ENCODE measurements at places on chromosomes 4 and X.

GRCh38 chr4:16573206-16573605 is 325.2 kb downstream of the LDB2 start:
- DNase-seq: no peak

DNA sequence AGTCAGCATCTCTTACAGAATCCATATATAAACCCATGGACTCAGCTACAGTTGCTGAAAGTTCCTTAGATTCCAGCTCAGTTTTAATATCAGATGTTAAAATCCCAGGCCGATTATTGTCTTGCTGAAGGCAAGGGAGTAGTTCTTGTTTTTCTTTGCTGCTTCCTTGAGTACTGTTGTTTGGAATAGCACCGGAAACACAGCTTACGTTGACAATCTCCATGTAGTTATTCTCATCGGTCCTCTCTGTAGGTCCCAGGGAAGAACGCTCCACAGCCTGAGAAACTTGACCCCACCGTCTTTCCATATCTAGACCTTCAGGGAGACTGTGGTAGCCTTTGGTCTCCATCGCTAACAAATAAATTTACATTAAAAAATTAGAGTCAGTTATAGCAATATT is 5.7 kb downstream of the NR3C2 start:
- no peak for DNase-seq

- no peak for DNase-seq
These were observed 59.0 kb upstream of the AFF2 start for GRCh38 chrX:148441387-148441786.

DNA sequence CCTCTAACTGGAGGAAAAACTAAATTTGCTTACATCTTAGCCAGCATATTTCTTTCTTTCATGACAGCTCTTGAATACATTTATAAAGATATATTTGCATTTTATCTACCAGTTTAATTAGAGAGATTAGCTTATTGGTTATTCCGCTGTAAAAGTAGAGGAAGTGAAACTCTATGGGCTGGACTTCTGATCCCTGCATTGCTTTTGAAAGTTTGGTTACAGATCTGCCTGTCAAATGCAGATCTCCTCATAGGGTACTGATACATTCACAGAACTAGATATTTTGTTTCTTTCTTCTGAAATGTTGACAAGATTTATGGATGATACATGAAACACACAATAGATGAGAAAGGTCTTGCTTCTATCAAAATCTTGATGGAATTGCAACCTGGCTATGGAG is 581.4 kb upstream of the AADAT start:
- no peak for DNase-seq

- no peak for DNase-seq
These were observed 3.4 kb downstream of the AKAP14 start for GRCh38 chrX:119899125-119899524.

- no peak for DNase-seq
These were observed 618 bp upstream of the FOXO4 start for GRCh38 chrX:71095033-71095432.

DNA sequence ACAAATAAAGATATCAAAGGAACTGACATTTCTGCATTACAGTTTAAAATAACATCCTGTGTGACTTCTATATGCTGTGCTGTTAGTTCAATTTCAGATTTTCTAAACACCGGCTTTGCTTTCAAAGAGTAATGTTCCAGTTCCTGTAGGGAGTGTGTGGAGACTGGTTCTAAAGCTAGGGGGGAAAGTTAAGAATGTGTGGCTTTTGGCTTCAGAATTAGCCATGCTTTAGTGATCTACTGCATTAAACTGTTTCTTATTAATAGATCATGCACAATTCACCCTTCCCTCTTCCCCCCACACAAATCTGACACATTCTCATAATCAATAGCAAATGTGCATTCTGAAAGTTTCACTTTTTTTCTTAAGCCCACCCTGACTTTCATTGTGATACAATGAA is 32.0 kb upstream of the DKK2 start:
- DNase-seq: no peak

DNA sequence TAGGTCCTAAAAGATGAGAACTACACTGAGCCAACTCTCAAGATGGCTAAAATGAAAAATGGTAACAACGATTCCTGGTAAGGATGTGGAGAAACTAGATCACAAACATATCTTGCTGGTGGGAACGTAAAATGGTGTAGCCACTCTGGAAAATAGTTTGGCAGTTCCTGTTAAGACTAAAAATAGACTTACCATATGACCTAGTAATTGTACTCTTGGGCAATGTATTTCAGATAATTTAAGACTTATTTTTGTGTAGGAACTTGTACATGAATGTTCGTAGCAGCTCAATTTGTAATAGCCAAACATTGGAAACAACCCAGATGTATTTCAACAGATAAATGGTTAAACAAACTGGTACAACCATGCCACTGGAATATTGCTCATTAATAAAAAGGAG is 106.2 kb downstream of the HDAC8 start:
- no peak for DNase-seq

DNA sequence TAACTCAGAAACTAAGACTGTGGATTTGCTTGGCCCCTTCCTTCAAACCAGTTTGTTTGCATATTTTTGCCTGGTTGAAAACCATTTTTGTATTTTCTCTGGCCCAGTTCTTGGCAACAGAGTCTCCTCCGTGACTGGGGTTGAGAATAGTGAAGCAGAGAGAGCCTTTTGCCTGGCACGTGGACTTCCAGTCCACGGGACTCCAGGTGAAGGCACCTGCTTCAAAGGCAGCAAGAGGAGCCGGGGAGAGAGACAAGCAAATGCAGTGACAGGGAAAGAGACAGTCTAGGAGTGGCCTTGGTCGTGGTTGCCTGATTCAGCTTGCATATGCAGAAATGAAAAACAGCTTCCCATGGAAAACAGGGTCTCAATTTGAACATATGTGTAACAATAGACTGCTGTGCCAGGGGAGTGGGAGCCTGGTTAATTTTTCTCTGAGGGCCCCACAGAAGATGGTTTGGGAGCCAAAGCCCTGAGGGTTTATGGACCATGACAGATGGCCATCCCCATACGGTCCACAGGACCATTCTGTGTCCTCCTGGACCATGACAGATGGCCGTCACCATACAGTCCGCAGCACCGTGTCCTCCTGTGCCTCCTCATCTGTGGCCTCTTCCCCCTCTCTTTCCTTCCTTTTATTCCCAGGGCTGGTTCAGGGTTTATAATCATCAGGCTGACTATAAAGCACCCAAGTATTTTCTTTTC is 272.2 kb upstream of the RASGEF1B start:
- no peak for DNase-seq

- DNase-seq: no peak
These were observed 15.6 kb upstream of the DCHS2 start for GRCh38 chr4:154507156-154507555.

DNA sequence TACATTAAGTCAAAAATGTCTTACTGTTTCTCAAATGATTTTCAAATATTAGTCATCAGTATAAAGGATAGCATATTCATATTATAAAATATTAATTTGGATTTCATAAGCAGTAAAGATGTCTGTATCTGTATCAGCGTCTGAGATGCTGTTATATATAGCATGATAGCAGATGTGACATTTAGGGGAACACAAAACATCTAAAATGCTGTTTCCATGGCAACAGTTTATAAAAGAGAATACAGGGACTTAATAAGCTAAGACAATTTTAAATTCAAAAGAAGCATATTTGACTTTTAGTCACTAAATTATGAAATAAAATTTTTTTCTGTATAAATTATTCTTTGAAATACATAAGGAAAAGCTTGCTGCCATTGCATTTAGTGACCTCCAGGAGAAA is 432.2 kb downstream of the PDGFC start:
- DNase-seq: no peak

- DNase-seq: no peak
These were observed 5.7 kb downstream of the NSG1 start for GRCh38 chr4:4392501-4393183.

DNA sequence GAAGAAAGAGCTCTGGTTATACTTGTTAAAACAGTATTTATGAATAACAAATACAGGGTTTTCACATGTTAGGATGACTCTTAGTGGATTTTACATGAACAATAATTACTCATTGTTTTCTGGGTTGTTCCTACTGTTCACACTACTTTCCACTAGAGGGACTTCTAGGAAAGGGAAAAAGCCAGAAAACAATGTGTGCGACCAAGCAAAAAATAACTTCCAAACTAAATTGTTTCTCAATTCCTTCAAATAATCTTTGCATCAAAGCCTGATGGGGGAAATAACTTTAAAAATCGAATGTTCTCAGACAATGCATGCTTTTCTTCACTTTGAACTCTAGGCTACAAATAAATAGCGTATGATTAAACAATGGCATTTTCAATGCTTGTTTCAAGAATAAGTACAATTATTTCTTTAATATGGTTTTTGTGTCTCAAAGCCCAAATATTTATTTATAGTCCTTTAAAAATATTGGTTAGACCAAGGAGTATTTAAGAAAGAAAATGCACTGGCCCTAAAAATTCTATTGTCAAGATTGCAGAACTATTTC is 72.1 kb upstream of the ETNPPL start:
- no peak for DNase-seq

- DNase-seq: peak; percentile 47
These were observed 8.1 kb downstream of the SH3BP2 start for GRCh38 chr4:2800691-2801596.

GRCh38 chr4:61628727-61629126 is 428.6 kb downstream of the ADGRL3 start:
- no peak for DNase-seq

GRCh38 chr4:7253837-7254236 is 61.5 kb downstream of the SORCS2 start:
- no peak for DNase-seq

- DNase-seq: no peak
These were observed 444.3 kb upstream of the GRIA3 start for GRCh38 chrX:122739770-122740169.

DNA sequence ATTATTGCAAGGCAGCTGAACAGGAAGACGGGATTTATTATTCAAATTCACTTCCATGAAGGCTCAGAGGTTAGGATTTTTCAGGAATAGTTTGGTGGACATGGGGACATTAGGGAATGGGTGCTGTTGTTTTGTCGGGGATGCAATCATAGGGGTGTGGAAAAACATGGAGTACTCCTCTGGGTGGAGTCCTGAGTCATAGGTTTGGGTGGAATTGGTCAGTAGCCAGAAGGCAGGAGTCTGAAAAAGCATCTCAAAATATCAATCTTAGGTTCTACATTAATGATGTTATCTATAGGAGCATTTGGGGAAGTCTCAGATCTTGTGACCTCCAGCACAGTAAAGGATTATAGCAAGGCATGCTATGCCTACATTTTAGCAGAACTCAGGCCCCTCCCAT is 14.5 kb upstream of the ETNPPL start:
- no peak for DNase-seq

DNA sequence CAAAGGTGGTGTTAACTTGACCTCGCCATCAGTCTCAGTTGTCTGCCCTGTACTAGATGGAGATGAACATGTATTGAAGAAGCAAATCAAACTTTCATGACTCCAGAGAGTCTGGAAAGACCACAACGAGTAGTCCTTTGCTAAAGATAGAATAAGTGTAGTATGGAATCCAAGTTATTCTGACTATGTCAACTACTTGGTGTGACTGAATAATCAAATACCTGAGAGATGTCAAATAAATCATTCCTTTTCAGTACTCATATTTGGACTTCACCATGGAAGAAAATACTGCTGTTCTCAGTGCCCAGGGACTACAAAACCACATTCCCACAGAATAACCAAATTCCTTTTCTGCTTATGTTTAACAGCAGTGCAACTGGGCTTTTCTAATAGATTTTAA is 161.2 kb upstream of the SPRY1 start:
- DNase-seq: no peak

GRCh38 chr4:36677112-36677511 is 395.7 kb downstream of the DTHD1 start:
- DNase-seq: no peak

DNA sequence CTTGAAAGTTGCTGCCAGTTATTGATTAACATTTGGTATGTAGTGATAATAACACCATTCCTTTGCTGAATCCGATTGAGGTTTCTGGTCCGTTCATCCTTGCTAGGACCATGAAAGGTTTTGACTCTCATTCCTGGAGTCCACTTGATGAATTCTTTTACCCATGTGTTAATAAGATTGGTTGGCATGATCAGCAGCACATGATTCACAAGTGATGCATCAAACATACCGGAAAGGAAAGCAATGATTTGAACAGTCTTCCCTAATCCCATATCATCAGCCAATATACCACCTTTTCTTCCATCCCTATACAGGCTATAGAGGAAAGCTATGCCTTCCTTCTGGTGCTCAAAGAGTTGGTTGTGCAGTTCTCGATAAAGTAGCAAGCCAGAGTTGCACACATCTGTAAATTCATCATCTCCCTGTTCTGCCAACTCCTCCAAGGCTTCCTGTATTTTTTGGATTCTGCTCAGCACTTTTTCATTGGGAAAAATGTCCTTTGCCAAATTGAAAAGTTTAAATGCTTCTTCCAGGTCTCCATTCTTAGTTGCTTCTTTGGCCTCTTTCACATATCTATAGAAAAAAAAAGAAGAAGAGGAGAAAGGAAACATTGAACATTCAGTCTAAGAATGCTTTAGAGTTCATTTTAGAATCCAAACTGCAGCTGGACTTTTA is 26.7 kb downstream of the PIN4 start:
- no peak for DNase-seq

DNA sequence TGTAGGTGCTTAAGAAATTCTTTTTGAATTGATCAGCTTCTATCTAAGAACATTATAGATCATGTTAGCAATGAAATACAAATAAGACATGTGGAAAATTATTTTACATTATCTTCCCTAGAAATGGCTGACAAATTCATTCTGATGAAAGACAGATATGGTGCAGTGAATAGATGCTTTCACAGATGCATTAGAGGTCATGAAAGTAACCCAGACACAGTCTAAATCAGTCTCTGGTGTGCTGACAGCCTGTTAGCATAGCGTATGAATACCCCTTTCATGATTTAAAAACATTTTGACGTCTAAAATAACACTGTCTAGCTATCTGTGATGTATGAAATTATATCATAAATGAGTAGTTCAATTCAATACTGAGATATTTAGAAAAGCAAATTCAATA is 180.9 kb downstream of the UNC5C start:
- DNase-seq: no peak
